Stimulated activated CD4-positive, alpha-beta T cell treated with anti-CD3 and anti-CD28 coated beads, TNF-alpha, amount 100 ng/mL, for 1 hour (primary cell): ENCODE measurements at places on chromosomes 12 and 14.
A peak's percentile ranks its signal among the peaks of the same experiment; 100 is the strongest.

GRCh38 chr14:33068626-33069025, 129.9 kb downstream of the NPAS3 start:
- no peak for DNase-seq

DNA sequence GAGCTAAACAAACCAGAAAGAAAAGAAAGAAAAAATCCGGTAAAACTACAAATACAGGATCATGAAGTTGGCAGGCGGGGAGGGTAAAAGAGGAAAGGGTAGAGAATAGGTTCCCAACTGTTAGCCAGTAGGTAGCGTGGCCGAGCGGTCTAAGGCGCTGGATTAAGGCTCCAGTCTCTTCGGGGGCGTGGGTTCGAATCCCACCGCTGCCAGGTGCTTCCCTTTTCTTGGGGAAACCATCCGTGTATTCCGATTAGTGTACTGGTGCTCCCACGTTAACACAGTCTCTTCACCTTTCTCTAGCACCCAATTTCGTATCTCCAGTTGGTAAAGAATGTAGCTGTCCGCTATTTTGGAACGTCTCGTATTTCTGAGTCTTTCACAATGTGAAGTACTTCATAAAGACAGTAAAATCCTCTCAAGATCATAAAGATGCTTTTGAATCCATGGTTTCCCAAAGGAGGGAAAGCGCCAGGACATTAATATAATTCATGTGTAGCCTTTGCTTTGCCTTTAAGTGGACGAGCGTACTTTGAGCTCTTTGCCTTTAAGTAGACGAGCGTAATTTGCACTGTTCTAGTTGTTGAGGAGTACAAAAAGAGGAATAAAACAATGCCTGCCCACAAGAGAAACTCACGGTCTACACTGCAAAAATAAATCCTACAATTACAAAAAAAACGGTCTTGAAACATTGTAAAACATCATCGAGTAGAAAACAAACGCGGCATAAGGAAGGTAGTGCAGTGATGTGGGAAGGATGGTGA, 19.0 kb upstream of the RNASE12 start:
- peak; percentile 31 for DNase-seq

DNA sequence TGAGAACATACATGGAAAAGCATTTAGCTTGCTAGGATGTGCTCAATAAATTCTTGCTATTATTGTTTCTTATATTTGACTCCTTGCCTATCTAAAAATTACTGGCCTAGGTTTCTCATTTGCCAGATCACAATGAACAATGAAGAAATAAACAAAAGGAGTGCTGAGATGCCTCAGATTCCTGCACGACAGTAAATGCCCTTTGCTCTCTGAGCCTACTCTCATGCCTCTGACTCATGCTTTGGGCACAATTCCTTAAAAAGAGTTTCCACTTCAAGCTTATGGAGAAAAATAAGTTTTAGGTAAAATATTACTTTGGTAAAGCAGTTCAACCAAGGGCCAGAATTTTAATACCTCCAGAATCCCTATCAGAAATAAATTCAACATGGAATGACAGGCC, 30.9 kb downstream of the GRIN2B start:
- no peak for DNase-seq

- no peak for DNase-seq
Measured at GRCh38 chr12:106984588-106985137, 2.3 kb downstream of the MTERF2 start.

- DNase-seq: no peak
Measured at GRCh38 chr14:79044894-79045624, 874.9 kb downstream of the NRXN3 start.

GRCh38 chr12:78880078-78880477, 15.5 kb downstream of the SYT1 start:
- no peak for DNase-seq

GRCh38 chr12:464484-465267, 4.9 kb downstream of the B4GALNT3 start:
- no peak for DNase-seq

DNA sequence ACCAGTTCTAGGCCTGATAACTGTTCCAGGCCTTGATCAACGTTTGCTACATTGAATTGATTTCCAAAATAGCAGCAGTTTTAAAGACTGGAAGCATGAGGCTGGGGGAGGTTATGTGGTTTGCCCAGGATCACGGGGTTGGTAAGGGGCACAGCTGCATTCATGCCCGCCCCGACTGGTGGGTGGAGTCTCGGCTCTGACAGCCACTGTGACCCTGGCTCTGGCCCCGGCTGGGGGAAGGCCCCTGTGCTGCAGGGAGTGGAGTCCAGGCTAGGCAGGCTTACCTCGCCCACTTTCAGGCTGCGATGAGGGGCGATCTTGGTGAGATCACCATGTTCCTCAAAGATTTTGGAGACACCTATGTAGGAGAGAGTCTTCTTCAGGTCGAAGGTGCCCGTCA, 13.3 kb upstream of the SERPINA9 start:
- DNase-seq: no peak

DNA sequence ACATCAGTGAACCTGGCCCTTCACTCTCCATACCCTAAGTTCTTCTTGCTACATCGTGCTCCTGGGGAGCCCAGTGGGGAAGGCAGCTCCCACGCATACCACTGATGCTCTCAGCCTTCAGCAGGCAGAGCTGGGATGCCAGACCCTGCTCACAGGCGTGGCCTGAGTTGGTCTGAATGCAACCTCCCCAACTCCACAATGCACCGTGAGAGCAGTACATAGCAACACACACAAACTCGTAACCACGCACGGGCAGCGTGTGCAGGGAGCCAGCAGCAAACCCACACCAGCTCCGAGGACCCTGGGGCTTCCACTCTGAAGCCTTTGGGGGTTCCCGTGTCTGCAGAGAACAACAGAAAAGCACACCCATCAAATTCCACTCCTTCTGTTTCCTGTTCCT, 37.3 kb downstream of the ANO2 start:
- no peak for DNase-seq

- DNase-seq: no peak
Measured at GRCh38 chr14:39628087-39628486, 195.9 kb upstream of the FBXO33 start.

DNA sequence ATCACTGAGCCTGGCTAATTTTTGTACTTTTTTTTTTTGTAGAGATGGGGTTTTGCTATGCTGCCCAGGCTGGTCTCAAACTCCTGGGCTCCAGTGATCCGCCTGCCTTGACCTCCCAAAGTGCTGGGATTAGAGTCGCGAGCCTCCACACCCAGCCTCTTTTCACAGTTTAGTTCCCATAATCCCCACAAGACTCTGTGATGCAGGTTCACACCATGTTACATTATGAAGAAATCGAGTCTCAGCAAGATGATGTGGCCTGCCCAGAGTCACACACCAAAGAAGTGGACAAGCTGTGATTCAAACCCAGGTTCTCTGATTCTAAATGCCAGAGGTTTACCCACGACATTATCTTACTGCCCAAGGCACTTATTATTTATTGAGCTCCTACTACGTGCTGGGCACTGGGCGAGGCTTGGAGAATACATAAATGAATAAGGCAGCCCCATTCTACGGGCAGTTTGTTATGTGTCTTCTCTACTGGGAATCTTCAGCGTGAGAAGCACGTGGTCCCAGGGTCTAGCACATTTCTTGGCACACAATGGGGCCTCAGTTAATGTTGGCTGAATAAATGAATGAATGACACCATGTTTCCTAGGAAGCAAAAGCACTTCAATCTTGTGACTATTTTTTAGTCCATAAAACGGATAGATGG, 23.5 kb upstream of the OASL start:
- no peak for DNase-seq

DNA sequence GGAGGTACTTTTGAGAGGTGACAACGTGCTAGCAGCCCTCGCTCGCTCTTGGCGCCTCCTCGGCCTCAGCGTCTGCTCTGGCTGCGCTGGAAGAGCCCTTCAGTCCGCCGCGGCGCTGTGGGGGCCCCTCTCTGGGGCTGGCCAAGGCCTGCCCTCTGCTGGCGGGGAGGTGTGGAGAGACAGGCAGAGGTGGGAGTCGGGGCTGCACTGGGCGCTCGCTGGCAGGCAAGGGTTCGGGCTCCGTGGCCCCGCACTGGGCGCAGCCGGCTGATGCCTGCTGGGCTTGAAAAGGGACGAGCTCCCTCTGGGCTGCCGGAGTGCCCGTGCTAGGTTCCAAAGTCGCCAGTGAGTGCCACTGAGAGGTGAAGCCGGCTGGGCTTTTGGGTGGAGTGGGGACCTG, 580.0 kb downstream of the DIO2 start:
- no peak for DNase-seq

DNA sequence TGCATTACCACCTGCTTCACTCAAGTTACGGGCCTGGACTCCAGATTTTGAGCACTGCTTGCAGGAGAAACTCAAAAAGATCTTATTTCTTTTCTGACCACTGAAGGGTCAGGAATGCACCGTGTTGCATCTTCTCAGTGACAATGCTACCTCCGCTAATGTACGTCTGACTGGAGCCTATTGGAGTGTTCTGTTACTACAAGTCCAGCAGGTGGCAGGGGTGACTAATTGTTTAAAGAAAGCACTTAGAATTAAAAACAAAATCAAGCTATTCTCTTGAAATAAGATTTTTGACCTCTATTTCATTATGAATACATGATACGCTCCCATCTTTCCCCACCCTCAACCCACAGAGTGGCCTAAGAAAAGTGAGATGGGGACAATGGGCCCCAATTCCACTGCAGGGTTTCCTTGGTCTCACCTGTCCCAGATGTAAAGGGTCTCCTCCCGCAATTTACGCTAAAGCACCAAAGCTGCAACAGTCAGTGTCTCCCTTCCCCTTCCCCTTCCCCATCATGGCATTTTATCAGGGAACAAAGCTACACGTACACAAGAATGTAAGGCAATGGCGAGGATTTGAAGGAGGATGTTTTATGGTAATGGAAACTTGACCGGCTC, 2.2 kb downstream of the TBPL2 start:
- no peak for DNase-seq

DNA sequence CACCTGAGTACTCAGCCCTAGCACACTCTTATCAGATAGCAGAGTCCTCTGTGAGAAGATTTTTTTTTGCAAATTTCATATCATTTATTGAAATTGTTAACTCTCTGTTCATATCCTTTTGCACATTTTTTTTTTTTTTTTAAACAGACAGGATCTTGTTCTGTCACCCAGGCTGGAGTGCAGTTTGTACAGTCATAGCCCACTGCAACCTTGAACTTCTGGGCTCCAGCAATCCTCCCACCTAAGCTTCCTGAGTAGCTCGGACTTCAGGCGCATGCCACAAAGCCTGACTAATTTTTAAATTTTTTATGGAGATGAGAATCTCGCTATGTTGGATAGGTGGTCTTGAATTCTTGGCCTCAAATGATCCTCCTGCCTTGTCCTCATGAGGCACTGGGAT, 4.3 kb downstream of the PARP2 start:
- DNase-seq: no peak

GRCh38 chr14:41873686-41874317, 267.1 kb downstream of the LRFN5 start:
- no peak for DNase-seq

GRCh38 chr12:52270541-52271070, 3.8 kb upstream of the KRT86 start:
- no peak for DNase-seq

GRCh38 chr12:95204141-95204866, 13.0 kb downstream of the FGD6 start:
- DNase-seq: no peak

- no peak for DNase-seq
Measured at GRCh38 chr12:92466391-92467305, 236.1 kb upstream of the PLEKHG7 start.

DNA sequence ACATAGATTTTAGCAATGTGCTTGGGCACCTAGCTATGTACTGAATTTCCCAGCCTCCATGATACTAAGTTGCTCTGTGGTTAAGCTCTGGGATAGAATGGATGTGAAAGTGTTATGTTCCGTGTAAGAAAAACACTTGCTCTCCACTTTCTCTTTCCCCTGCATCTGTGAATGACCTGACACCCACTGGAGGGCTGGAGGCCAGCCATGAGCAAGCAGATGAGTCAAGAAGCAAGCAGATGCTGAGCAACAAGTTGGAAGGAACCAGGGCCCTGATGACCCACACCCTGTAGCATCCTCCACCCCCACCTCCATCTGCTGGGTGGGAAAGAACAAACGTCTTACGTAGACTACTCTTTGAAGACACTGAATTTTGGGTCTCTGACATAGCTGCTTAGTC, 56.6 kb downstream of the EID3 start:
- DNase-seq: no peak

DNA sequence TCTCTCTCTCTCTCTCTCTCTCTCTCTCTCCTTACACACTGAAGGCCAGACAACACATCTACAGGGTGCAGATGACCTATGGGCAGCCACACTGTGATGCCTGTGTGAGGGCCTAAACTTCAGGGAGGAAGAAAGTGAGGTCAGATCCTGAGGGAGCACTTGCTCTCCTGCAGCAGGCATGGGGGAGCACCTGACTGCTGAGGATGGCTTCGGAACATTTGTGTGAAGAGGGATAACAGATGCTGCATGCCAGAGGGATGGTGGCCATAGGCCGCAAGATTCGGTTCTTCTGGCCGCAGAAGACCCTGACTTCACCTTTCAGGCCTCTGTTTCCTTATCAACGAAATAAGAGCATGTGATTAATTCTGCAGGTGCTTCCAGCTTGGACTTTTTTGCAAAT, 11.7 kb upstream of the SERPINA11 start:
- no peak for DNase-seq

DNA sequence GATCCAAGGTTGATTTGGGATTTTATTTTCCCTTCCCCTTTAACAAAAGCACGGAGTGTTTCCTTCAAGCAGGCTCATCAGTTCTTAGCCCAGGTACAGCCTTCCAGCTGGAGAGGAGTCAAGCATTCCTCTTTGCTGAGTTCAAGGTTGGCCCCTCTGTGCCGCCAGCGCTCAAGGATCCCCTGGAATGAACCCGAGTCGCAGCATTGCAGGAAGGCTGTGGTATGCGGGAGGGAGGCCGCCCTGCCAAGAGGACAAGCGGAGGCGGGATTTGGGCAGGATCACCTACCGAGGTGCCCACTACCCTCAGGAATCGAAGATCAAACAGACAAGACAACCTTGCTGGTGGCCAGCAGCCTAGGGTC, 53.9 kb upstream of the NCOR2 start:
- no peak for DNase-seq

- DNase-seq: no peak
Measured at GRCh38 chr12:119378903-119379302, 44.4 kb downstream of the CCDC60 start.

- no peak for DNase-seq
Measured at GRCh38 chr12:6923851-6924250, 3.9 kb upstream of the ATN1 start.

- no peak for DNase-seq
Measured at GRCh38 chr14:37083599-37083998, 88.8 kb downstream of the SLC25A21 start.

GRCh38 chr12:103672401-103673119, 85.5 kb downstream of the STAB2 start:
- no peak for DNase-seq

DNA sequence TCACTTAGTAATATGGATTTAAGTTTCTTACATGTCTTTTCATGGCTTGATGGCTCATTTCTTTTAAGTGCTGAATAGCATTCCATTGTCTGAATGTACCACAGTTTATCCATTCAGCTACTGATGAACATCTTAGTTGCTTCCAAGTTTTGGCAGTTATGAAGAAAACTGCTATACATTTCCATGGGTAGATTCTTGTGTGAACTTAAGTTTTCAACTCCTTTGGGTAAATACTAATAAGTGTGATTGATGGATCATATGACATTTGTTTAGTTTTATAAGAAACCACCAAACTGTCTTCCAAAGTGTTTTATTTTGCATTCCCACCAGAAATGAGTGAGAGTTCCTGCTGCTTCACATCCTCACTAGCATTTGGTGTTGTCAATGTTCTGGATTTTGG, 119.2 kb downstream of the NAV3 start:
- DNase-seq: no peak

- peak; percentile 44 for DNase-seq
Measured at GRCh38 chr14:55430024-55430690, 10.3 kb downstream of the TBPL2 start.

GRCh38 chr12:64675795-64676194, 65.5 kb downstream of the RASSF3 start:
- no peak for DNase-seq
